ENCODE measurements at places on chromosomes 1 and 21.
A peak's percentile ranks its signal among the peaks of the same experiment; 100 is the strongest.

- DNase-seq = no peak
Observed at GRCh38 chr21:46124926-46125845, 27.3 kb downstream of the COL6A2 start.

- DNase-seq = no peak
Observed at GRCh38 chr21:15820852-15821379, 91.1 kb downstream of the USP25 start.

- DNase-seq = no peak
Observed at GRCh38 chr1:40539338-40539737, 7.9 kb downstream of the ZNF684 start.

- DNase-seq = no peak
Observed at GRCh38 chr1:61457526-61458040, 267.4 kb downstream of the TM2D1 start.

GRCh38 chr1:98523256-98523655 lies 138.3 kb upstream of the SNX7 start:
- no peak for DNase-seq

- no peak for DNase-seq
Observed at GRCh38 chr1:195872376-195872775, 735.9 kb downstream of the KCNT2 start.

- DNase-seq = no peak
Observed at GRCh38 chr1:56434025-56434424, 145.3 kb downstream of the PLPP3 start.

- DNase-seq = no peak
Observed at GRCh38 chr1:172935062-172935592, 115.6 kb downstream of the TNFSF18 start.

- DNase-seq = peak; percentile 54
Observed at GRCh38 chr1:169106095-169106920, at the start of gene ATP1B1. ATP1B1 (plus strand) TSS chr1:169106690; CDS start chr1:169106830, 140 bp downstream.

DNA sequence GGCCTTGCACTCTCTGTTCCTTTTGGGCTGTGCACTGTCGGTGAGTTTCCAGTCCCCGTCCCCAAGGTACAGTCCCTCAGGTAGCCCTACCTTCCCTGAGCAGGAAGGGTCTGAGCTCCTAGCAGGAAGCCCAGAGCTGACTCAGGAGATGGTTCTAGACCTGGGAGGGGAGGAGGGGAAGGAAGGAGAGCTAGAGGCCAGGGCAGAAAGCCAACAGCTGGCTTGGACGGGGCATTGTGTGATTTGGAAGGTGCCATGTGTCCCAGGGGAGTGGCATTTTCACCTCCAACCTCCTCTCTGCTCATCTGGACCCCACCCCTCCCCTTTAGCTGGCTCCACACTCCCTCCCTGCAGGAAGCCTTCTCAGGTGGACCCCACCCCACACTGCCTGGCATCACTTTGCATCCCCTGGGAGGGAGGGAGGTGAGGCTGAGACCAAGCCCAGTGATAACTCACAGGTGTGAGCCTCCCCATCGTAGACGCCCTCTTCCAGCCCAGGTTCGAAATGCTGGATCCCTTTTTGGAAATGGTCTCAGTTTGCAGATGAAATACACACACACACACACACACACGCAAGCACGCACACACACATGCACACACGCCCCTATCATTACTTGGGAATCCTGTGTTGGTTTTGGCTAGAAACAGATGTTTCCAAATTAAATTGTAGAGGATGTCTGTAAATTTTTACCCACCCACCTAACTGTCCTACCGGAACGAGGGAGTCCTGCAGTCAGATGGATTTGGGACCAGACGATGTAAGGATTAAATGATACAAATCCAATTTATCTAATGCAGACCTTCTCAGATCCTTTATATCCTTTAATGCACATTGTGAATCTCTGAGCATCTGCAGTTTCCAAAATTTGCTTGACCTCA lies 19.7 kb upstream of the IFNLR1 start:
- DNase-seq = no peak

- DNase-seq = no peak
Observed at GRCh38 chr1:244171241-244171985, 120.3 kb downstream of the ZBTB18 start.

GRCh38 chr1:181095763-181096184 lies 7.3 kb downstream of the IER5 start:
- DNase-seq = no peak

DNA sequence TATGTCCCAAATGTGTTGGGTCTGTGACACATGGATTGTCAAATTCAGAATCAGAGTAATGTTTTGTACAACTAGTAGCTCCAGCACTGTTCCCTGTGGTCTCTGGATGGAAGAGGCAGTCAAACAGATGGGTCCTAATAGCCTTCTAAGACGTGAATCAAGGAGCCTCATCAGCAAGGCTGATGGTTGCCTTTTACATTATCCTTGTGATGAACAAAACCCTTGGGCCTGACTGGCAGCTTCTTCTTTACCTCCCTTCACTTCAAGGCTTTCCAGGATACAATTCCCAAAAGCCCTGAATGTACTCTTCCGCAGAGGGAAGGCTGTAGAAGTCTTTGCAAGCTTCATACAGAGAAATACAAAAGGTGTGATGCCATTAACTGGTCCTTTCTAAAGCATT lies 633.3 kb downstream of the USP25 start:
- no peak for DNase-seq

DNA sequence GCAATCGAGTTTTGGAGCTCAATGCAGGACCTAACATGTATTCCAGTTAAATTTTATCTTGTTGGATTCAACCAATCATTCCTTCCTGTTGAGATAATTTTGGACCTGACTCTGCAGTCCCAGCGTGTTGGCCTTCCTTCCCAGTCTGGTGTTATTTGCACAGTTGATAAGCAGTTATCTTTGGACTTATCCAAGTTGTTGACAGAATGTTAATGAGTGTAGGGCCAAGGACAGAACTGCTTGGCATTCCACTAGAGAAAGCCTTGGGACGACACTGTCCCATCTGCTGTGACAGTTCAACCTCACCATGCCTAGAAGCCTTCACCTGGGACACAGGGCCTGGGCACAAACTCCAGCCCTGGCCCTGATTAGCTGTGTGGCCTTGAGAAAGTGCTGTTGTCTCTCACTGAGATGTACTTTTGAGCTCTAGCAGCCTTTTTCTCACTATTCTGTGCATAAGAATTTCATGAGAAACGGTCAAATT lies 104.1 kb upstream of the SLC25A33 start:
- no peak for DNase-seq

- no peak for DNase-seq
Observed at GRCh38 chr1:25805863-25806225, 5.9 kb downstream of the SELENON start.

- DNase-seq = no peak
Observed at GRCh38 chr1:178581351-178582303, 68.7 kb downstream of the TEX35 start.

DNA sequence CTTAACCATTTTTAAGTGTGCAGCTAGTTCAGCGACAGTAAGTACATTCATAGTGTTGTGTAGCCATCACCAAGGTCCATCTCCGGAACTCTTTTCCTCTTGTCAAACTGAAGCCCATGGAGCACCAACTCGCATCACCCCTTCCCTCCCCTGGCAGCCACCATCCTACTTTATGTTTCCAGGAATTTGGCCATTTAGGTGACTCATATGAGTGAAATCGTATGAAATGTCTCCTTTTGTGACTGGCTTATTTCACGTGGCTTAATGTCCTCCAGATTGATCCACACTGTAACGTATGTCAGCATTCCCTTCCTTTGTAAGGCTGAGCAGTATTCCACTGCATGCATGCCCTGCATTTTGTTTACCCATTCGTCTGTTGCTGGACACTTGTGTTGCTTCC lies 2.5 kb downstream of the COL6A2 start:
- DNase-seq = no peak

- no peak for DNase-seq
Observed at GRCh38 chr1:245118066-245118465, 36.7 kb upstream of the KIF26B start.

DNA sequence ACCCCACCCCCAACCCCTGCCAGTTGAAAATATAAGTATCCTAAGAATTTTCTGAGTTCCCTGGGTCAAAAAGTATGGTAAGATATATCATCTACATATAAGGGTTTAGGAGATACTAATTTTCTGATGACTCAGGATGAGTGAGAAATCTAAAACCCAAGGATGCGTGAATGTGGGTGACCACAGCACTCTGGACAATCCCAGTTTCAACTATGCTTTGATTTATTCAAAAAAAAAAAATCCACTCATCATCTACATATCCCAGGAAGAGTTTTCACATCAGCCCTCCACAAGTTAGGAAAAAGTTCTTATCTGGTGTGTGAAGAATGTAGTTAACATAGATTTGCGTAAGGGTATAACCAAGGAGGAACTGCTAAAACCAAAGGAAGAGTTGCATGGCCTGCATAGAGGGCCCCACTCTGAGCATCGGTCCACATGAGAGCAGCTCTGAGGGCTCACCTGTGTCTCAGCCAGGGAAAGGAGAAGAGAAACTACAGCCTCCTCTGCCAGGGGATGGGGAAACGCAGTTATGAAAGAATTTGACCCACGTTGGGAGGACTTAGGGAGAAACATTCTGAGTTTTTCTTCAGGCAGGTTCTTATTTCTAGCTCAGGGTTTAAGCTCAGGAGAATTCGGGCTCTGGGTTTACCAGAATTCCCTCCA lies 18.8 kb downstream of the LAMB3 start:
- no peak for DNase-seq

- no peak for DNase-seq
Observed at GRCh38 chr1:8816831-8817411, 519 bp downstream of the RERE start.

DNA sequence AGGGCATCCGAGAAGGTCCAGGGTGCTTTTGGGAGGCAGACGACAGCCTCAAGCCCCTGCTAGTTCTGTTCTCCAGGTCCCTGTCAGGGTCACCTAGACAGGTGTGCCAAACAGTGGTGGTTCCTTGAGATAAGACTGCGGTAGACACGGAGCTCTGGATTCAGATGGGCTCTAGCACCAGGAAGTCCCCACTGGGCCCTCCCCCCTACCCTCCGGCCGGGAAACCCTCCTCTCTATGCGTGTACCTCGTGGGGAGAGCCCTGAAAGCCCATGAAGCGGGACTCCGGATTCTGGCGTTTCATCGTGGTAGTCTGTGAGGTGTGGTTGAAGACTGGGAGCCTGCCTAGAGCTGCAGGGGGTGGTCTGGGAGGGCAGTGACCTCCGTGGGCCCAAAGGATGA lies 2.1 kb upstream of the KCNA2 start:
- DNase-seq = no peak

- DNase-seq = no peak
Observed at GRCh38 chr1:158118713-158119402, 61.8 kb upstream of the CD1D start.

DNA sequence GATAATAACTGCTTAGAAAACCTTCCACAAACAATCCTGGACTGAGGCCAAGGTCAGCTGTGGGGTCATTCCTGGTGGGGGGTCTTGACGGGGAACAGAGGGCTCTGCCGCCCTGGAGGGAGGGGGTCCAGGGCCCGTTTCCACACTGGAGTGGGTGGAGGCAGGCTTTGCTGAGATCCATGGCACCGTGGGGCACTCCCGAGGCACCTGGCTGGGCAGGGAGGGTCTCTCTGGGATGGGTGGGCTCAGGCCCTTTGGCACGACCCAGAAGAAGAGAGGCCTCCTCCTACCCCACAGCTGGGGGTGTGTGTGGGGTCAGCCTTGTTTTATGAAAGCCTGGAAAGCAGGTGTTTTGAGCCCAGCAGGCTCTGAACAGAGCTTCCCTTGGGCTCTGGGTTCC lies 5.1 kb downstream of the MMEL1 start:
- DNase-seq = no peak

DNA sequence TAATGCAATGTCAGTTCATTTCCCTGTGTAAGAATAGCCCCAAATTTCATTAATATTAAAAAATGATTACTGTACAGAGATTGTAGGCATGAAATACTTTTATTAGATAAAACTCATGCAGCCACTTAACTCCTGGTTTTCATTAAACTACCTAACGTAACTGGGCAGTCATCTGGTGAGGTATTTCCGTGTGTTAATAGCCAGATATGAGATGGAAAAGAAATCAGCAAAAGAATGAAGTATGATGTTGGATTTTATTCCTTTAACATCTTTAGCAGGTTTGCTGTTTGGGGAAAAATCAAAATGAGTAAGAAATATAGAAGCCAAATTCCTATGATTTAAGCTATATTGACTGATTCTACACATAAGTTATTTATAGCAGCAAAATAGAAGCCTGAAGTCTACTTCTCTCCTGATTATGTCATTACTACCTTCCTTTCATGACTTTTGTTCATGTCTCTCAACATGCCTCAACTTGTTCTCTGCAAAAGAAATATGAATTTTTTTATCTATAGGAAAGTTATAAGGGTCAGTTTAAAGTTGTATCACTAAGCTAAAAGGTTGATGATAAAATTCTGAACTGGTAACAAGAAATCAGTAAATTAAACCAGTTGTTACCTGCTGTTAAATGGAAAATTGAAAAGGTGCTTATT lies 42.6 kb downstream of the CCDC18 start:
- DNase-seq = no peak

GRCh38 chr1:30787266-30787665 lies 29.7 kb upstream of the LAPTM5 start:
- no peak for DNase-seq

- DNase-seq = no peak
Observed at GRCh38 chr1:205438213-205439158, 16.6 kb upstream of the LEMD1 start.

DNA sequence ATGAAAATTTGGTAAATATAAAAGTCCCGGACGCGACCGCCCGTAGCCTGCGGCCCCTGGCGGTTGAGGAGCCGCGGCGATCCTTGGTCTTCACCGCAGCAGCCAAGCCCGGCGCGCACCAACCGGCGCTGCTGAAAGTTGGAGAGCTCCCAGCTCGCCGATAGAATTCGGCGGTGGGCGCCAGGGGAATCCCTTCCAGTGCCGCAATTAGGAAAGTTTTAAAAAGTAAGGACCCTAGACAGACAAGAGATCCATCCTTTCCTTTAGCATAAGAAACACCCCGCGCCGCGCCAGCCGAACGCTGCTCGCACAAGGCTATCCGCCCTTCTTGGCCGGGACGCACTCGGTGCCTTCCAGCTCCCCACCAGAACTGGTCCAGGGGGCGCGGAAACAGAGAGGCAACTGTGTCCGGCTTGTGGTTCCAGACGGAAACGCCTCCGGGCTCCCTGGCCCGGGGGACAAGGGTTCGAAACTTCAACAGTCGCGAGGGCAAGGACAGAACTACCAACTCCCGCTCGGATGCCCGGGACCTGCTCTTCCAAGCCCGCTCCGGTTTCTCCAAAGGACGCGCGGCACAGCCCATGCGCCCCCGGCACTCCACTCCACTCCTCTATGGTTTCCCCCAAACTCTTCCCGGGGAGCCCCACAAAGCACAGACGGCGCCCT lies 1.7 kb downstream of the FAM78B start:
- DNase-seq = no peak

DNA sequence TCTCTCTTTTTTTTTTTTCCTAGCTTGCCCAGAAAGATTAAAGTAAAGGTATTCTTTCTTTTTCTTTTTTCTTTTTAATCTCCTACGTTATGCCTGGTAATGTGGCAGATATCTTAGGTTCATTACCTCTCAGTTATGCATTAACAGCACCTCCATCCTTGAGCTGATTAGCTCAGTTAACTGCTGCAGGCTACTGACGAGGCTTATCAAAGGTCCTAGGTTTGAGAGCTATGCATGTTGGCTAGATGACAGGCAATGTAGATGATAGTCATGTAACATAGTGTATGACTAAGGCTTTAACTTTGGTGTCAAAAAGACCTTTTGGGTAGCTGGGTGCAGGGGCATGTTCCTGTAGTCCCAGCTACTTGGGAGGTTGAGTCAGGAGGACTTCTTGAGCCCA lies 53.7 kb upstream of the CACYBP start:
- no peak for DNase-seq

GRCh38 chr1:155499263-155499662 lies 63.3 kb downstream of the ASH1L start:
- no peak for DNase-seq

Data from Jurkat, Clone E6-1 (cell line).